ENCODE measurements at places on chromosomes 3 and 15.

DNA sequence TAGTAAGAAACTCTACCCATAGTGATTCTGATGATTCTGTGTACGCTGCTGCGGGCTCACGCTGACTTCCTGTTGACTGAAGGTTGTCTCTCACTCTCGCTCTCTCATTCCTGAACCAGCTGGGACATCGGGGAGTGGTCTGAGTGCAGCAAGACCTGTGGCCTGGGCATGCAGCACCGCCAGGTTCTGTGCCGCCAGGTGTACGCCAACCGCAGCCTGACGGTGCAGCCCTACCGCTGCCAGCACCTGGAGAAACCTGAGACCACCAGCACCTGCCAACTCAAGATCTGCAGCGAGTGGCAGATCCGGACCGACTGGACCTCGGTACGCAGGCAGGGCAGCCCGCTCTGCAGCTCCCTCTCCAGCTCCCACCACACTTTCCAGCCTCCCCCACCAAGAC lies 63.6 kb upstream of the NR2E3 start:
- no peaks in the 10 kb centered on the region for H3K36me3 ChIP-seq
- DNase-seq = peak; percentile 87
- H3K27ac ChIP-seq = peak overlapping the region; percentile 86
- no peaks in the 10 kb centered on the region for H3K4me1 ChIP-seq
- no peak overlapping the region for H3K4me3 ChIP-seq

GRCh38 chr3:17749281-17749680 lies 6.8 kb upstream of the TBC1D5 start:
- DNase-seq = no peak
- H3K36me3 ChIP-seq = no peaks in the 10 kb centered on the region
- no peaks in the 10 kb centered on the region for H3K27me3 ChIP-seq
- H3K4me3 ChIP-seq = no peak overlapping the region
- no peaks in the 10 kb centered on the region for H3K4me1 ChIP-seq
- no peak overlapping the region for H3K27ac ChIP-seq

DNA sequence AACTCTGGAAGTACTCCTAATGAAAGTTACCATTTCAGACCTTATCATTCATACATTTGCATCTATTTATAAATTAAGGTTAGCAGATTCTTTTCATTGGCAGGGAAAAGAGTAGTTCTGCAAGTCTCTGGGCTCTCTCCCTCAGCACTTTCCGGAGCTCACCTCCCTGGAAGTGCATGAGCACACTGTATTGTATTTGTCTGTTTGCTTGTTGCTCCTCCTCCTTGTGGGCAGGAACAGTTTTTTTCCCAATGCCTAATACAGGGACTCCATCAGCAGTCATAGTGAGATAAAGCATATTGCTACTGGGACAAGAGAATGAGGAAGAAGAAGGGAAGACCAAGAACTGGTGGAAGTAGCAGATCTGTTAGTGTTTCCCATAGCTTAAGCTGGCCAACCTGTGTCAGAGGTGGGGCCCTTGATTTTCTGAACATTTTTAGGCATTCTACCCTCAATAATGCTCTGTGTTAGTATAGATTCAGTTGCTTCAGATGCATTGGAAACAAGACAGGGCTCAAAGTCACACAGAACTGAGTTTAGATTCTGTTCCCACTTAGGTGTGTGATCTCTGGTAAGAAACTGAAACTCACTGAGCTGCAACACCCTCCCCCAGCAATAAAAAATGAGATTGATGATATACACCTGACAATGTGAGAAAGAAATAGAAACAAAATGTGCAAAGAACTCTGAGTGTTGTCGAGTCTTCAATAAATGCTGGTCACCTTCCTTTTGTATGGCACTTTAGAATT lies 407.8 kb downstream of the TUSC7 start:
- no peaks in the 10 kb centered on the region for H3K27me3 ChIP-seq
- DNase-seq = no peak
- H3K4me3 ChIP-seq = no peak overlapping the region
- no peaks in the 10 kb centered on the region for H3K4me1 ChIP-seq
- H3K36me3 ChIP-seq = no peaks in the 10 kb centered on the region
- H3K27ac ChIP-seq = no peak overlapping the region

GRCh38 chr15:98952381-98952803 lies 55.2 kb downstream of the PGPEP1L start:
- peaks cover 9% of the 10 kb centered on the region for H3K36me3 ChIP-seq
- DNase-seq = peak; percentile 91
- H3K4me1 ChIP-seq = peaks cover 22% of the 10 kb centered on the region
- H3K27ac ChIP-seq = peak overlapping the region; percentile 80

- H3K4me3 ChIP-seq = peak overlapping the region; percentile 83
- H3K4me1 ChIP-seq = peaks cover 3% of the 10 kb centered on the region
- no peak for DNase-seq
- no peaks in the 10 kb centered on the region for H3K36me3 ChIP-seq
- peak overlapping the region; percentile 99 for H3K27ac ChIP-seq
These were observed 35.3 kb downstream of the ZBTB38 start for GRCh38 chr3:141403576-141403975.

GRCh38 chr3:5565026-5565425 lies 377.5 kb downstream of the EDEM1 start:
- no peaks in the 10 kb centered on the region for H3K36me3 ChIP-seq
- no peaks in the 10 kb centered on the region for H3K27me3 ChIP-seq
- no peak for DNase-seq
- H3K4me1 ChIP-seq = no peaks in the 10 kb centered on the region
- no peak overlapping the region for H3K27ac ChIP-seq

DNA sequence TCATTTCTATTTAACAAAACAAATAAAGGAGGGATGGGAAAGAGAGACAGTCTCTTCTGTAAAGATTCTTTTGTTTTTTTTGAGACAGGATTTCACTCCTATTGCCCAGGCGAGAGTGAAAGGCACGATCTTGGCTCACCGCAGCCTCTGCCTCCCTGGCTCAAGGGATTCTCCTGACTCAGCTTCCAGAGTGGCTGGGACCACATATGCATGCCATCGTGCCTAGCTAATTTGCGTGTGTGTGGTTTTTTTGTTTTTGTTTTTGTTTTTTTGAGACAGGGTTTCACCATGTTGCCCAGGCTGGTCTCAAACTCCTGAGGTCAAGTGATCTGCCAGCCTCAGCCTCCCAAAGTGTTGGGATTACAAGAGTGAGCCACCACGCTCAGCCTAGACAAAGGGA lies 23.3 kb downstream of the STAG1 start:
- no peak for DNase-seq
- H3K4me3 ChIP-seq = no peak overlapping the region
- H3K36me3 ChIP-seq = no peaks in the 10 kb centered on the region
- H3K27me3 ChIP-seq = no peaks in the 10 kb centered on the region
- no peak overlapping the region for H3K27ac ChIP-seq

All from prostate gland (tissue), 2 donors.